ENCODE measurements at places on chromosomes 12 and 14.

DNA sequence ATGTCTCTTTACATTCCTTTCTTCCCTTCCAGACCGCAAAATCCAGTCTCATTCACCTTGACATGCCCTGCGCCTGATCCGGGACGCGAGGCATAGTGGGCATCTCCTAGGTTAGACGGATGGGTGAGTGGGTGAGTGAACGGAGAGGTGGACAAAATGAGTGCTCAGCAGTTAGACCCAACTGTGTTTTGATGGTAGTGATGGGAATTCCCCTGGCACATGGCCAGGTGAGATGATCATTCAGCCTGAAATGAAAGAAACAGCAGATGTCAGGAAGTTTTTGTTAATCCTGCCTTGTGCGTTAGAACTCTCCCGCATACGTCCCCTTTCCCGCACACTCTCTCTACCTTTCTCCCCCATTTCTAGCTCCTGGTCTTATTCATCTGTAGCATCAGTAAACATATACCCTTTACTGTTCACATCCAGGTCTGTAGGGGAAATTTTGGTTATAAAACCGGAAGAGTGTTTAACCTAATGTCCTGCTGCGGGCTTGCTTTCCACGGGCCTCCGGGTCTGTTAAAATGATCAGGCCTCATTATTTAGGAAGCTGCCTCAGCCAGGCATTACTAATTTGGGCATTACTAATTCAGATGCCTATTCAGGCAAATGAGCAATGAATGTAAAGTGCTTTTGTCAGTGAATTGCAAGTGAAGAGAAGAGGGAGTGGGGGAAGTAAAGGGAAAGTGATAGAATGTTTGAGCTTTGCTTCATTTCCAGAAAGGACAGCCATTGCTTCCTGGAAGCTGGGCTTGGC lies 172.8 kb downstream of the ETV6 start:
- DNase-seq, result peak; percentile 35

DNA sequence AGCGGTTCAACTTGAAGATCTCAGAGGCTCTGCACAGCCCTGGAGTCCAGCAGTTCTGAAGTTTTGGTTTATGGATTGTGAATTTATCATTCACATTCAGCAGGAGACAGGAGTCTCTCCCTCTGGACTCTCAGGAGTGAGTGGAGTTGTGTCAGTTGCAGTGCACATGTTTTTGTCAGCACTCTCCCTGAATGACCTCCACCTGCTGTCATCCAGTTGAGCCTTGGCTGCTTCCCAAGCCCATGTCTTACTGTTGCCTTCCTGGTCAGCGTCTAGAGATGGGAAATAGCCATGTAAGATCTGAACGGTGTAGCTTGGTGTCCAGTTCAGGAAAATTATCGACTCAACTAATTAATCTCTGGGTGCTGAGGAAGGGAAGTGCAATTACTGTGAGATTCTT lies 133.2 kb downstream of the PRKCH start:
- no peak for DNase-seq

DNA sequence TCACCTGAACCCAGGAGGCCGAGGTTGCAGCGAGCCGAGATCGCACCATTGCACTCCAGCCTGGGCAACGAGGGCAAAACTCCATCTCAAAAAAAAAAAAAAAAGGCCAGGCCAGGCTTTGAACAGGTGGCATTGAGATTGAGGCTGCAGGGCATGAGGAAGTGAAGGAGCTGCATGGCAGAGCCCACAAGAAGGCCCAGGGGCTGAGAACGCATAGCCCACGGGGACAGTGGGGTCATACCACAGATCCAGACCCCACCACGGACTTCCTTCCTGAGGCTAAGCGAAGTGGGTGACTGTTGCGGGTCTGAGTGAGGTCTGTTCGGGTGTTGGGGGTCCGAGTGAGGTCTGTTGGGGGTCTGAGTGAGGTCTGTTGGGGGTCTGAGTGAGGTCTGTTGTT lies 7.8 kb downstream of the JAG2 start:
- no peak for DNase-seq

GRCh38 chr14:90510159-90510558 lies 113.3 kb downstream of the CALM1 start:
- DNase-seq, result no peak

GRCh38 chr12:113655479-113655878 lies 183.8 kb upstream of the LHX5 start:
- no peak for DNase-seq

GRCh38 chr14:34227834-34228649 lies 234.0 kb downstream of the SPTSSA start:
- DNase-seq, result peak; percentile 76

DNA sequence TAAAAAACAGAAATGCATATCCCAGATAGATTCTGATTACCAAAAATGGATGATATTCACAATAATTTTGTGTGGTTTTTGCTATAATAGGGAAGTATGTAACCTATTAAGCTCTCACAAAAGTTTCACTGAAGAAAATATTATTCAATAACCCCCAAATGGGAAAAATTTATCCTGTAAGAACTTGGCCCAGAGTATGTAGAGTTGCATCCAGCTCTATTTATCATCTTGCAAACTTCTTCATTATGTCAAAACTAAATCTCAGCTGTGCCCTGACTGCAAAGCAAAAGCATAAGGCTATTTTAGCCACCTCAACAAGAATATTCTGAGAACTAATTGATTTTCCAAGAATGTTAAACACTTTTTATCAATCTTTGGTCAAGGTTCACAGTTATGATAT lies 199.2 kb downstream of the PAX9 start:
- DNase-seq, result no peak

DNA sequence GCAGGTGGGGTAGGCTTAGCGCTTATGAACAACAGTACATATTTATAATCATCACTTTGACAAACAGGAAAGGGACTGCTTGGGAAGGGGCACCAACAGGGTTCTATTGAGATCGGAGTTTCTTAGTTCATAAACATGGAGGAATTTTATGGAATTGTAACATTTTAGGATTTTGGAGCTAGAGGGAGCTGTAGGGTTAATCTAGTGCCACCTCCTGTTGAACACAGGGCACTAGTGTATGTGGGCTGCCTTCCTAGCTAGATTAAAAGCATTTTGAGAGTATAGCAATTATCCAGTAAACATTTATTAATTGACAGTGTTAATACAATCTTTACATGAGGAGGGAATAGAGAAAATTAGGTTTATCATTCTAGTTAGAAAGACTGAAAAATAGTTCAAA lies 23.1 kb upstream of the TBC1D30 start:
- DNase-seq, result no peak

DNA sequence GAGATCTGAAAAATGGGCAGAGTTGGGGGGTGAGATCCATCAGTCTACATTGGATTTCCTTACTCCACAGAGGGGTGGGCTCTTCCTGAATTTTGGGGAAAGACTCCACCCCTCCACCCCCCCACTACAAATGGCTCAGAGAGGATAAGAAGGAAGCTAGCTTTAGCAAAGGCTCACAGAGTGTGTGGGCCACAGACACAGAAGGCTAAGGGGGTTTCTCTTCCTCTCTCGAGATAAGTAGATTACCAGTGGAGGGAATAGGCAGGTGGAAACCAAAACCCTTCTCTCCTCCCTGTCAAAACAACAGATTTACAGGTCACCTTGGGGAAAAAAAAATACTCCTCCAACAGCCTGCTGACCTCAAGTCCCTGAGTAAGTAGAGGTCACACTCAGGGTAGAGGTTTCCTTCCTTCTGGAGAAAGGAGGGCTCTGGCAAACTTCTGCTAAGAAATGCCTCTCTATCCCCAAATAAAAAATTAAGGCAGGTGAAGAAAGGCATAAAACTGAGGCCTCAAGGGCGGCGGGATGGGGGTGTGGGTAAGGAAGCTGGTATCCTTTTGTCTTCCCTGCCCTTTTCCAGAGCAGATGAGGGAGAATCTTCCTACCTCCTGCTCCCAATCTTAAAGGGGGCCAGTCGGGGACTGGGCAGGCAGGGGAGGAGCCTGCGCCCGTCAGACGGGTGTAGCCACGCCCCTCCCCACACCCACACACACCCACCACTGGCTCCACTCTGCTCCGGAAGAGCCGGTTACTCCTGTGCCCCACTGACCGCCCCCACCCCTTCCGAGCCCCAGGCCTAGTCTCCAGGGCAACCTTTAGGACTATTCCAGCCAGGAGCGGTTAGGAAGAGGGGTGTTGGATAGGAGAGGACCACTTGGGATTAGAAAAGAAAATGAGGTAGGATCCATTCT lies 1.9 kb upstream of the BAZ2A start:
- peak; percentile 80 for DNase-seq

DNA sequence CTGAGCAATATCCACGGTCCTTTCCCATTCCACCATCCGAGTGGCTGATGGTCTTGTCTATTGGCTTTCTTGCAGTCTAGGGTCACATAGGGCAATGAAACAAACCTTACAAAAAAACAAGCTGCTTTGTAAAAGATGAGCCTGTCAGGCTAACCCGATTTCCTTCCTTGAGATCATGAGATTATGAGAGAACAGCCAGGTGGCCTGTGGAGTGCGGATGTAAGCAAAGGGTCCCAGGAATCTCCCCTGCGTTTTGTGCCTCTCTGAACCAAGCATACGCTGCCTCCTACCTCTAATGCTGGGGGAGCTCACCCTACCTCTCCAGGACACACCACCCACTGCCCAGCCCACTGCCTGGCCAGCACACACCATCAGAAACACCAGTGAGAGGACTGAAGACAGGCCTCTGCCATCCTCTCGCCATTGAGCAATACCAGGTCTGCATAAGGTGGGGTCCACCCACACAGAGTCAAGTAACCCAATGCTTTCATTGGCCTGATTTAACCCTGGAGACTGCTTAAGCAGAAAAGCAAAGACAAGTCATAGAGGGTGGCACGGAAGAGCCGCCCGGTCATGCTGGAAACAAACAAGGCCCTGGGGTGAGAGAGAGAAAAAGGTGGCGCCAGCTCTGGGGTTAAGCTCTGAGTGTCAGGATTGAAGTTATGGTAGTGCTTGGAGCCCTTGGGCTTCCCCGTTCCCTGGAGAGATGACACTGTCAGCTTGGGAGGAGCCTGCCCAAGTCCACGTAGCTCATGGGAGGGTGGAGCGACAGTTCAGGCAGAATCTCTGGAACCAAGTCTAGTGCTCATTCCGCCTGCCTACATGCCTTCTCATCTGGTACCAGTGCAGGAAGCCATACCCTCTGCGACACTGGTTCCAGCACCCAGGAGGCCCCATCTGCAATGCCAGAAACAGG lies 46.6 kb downstream of the CALM1 start:
- DNase-seq, result no peak

GRCh38 chr14:106620368-106620767 lies 1094.0 kb downstream of the TMEM121 start:
- no peak for DNase-seq

DNA sequence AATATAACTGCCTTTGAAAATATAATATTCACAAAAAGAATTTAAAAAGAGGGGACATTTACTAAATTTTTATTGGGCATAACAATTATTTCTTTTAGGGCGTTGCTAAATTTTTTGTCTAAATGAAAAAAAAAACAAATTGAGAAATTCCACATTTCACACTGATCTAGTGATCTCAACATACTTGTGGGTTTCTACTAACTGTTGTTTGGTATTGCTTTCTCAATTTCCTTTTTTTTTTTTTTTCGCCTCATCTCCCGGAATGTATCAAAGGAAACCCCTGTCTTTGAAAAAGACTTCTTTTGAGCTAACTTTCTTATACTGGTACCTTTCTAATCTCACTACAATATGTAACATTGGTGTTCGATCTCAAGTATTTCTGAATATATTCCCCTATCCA lies at the start of gene CLEC4D:
CLEC4D (plus strand) TSS at position 248 of the 400 bp plus-strand sequence. CDS start 230 bp downstream, outside the sequence.
- DNase-seq, result no peak

GRCh38 chr12:69469854-69470188 lies 367 bp upstream of the FRS2 start:
- no peak for DNase-seq

DNA sequence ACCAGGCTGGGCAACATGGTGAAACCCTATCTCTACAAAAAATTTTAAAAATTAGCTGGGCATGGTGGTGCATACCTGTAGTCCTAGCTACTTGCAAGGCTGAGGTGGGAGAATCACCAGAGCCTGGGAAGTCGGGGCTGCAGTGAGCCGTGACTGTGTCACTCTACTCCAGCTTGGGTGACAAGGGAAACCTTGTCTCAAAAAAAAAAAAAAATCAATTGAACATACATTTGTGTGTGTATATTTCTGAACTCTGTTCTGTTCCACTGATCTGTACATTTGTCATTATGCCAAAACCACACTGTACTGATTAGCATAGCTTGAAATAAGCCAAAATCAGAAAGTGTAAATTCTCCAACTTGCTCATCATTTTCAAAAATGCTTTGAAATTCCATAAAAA lies 254.6 kb downstream of the SOX5 start:
- no peak for DNase-seq

GRCh38 chr14:100416921-100417860 lies 94.1 kb downstream of the SLC25A47 start:
- no peak for DNase-seq

DNA sequence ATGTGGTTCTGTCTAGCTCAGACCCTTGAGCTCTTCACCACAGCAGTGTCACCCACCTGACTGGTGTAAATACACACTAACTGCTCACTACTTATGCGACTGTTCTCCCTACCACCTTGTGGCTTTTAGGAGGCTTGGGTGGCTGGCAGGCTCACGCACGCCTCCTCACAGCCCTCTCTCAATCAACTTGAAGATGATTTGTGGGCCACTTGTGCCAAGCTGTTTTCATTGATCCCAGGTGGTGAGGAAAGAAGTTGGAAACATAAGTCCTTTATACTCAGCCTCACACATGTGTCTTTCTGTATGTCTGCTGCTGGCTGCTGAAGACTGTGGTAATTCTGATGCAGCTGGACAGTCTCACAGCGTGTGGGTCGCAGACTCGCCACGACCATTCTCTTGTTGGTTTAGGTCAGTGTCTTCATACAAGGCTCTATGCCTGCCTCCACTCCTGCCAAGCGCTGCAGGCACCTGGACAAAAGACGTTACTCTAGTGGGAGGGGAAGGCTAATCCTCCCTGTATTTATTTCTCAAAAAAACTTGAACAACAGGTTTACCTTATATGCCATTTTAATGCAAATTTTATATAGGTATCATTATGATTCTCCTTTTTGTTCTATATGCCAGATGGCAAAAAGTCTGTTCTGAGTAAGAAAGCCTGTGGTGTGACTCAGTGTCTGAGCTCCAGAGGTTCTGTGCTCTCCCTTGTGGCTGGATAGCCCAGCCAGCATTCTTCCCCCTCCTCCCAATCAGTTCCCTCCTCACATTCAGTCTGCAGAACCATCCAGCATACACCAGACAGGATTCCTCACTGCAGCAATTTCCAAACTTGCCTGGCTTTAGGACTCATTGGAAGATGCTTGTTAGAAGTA lies 115.6 kb downstream of the DIP2B start:
- DNase-seq, result no peak

- no peak for DNase-seq
These were observed 224.9 kb downstream of the NAV3 start for GRCh38 chr12:78055545-78055944.

DNA sequence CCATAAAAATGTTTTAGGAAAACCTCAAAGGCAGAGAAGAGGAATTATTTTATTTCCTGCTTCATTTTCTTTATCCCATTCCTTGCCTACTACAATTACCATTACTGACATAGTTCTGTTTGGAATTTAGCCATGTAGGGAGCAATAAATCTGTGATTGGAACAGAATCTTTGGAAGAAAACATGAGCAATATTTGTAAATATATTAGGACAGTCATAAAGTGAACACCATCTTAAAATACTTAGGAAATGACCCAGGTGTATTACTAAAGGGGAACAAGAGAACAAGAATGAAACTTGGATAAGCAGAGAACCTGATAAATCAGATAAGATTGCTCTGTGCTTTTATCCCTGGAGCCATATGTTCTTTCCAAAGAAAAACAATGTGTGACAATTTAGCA lies 1326.0 kb upstream of the FLRT2 start:
- no peak for DNase-seq

Data from GM20000 (cell line).